Mucosa of descending colon (tissue), 3 donors: ENCODE measurements at places on chromosomes 3 and 15.

GRCh38 chr3:76872999-76873398 lies 166.9 kb upstream of the ROBO2 start:
- DNase-seq = no peak

GRCh38 chr3:99789011-99789721 lies 28.5 kb upstream of the CMSS1 start:
- DNase-seq = no peak

GRCh38 chr3:172235698-172236097 lies 196.3 kb downstream of the FNDC3B start:
- DNase-seq = no peak

GRCh38 chr15:76206325-76206976 lies 104.8 kb downstream of the ETFA start:
- no peak for DNase-seq

DNA sequence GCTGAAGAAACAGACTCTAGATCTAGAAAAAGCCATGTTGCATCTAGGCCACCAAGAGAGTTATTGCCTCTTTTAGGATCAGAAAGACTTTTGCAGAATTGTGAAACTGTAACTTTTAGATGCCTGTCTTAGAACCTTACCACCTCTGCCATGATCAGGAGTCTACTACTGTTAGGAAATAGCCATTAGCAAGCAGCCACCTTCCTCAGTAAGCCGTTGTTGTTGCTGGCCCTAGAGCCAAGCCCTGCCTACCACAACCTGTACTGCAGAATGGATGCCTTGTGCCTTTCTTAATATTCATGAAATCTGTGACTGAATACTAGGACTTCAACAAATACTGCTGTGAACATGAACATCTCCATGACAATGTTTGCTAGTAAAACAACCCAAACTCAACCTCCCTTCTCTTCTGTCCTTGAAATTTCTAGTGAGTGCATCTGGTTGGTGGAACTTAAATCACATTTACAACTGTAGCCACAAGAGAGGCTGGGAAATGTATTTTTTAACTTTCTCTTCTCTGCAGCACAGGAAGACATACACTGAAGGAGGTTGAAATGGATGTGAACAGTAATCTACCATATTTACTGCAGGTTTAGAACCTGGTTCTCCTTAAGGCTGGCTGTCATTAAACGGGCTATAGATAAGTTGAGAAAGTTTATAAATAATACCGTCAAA lies 20.7 kb downstream of the RASA2 start:
- no peak for DNase-seq

GRCh38 chr3:115615001-115615814 lies 8.1 kb upstream of the GAP43 start:
- no peak for DNase-seq

DNA sequence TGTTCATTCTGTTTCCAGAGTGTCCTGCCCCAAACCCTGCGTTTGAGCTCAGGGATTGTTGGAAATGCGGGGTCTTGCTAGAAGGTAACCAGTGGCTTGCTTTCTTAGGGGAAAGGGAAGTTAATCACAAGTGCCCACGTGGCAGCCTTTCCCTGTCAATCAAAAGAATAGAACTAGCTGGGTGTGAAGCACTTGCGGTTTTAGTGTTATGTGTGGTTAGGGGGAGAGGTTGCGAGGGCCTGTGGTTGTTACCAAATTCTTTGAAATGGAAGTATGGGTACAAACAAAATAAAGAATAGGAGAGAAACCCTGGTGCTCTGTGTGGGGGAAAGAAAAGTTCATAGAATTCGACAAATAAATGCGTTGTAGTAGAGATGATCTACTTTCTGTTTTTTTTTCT lies 67.6 kb downstream of the FNDC3B start:
- no peak for DNase-seq

DNA sequence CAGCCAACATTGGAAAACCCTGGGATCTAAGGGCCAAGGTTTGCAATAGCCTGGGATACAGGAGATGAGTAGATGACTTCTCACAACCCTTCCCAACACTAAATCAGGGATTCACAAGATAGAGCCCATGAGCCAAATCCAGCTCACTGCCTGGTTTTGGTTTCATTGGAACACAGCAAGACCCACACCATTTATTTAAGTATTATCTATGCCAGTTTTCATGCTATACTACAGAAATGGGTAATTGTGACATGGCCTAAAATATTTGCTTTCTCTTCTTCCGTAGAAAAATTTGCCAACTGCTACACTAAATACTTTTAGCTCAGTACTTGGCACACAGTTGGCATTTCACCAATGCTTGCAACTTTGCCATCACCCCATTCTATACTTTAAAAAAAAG lies 132.0 kb upstream of the LMCD1 start:
- no peak for DNase-seq

GRCh38 chr3:118181274-118181673 lies 853.4 kb downstream of the IGSF11 start:
- no peak for DNase-seq

DNA sequence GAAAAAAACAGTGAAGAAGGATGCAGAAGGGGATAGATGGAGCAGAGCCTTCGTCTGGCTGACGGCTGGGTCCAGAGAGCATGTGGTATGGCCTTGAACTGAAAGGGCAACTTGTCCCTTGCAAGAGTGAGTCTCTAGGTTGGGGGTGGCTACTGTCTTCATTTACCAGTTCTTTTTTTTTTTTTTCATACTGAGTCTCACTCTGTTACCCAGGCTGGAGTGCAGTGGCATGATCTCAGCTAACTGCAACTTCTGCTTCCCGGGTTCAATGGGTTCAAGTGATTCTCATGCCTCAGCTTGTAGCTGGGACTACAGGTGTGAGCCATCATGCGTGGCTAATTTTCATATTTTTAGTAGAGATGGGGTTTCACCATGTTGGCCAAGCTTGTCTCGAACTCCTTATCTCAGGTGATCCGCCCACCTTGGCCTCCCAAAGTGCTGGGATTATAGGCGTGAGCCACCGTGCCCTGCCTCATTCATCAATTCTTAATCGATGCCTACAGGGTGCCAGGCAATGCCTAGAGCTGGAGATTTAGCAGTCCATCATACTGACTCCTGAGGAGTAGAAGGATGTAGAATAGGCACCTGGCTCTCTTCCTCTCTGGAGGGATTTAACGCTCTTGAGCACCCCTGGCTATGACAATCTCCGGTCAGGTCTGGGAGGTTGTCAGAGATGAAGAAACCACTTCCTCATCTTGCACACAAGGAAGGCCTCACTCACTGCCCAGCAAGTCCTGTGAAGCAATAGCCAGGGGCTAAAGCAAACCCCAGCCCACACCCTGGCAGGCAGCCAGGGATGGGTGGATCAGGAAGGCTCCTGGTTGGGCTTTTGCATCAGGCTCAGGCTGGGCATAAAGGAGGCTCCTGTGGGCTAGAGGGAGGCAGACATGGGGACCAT lies at the start of gene CAMP:
Gene CAMP (plus strand): TSS at position 880 of the 898 bp plus-strand sequence. CDS start 17 bp downstream, at position 897.
- peak; percentile 26 for DNase-seq

DNA sequence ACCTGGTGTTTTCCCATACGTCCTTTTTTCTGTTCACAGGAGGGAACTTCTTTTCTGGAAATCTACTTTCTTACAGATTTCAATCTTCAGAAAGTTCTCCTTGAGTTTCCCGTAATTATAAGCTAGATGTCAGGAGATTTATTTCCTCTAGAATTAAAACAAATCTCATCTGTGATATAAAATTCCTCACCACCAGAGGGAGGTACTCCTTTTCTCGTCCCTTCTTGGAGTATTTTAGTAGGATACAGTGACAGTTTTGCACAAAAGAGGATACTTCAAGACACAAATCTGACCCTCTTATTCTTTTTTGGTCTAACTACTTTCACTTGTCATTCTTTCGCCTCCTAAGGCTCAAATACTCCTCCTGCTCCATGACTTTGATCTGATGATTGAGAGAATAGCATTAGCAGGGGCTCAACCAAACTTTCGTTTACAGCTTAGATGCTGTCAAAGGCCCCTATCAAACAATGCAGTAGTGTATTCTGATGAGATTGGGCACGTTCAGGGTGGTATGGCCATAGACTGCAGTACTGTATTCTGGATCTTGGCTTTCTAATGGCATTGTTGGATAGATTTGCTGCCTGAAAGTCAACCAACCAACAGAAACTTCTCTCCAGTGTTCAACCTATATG lies 38.0 kb downstream of the TMEM41A start:
- DNase-seq = no peak
